ENCODE measurements at places on chromosomes 3 and 15. TPM values are rescaled to one million over a fixed set of nuclear protein-coding genes. Genes with fewer than 3 reads are reported as not detected.

GRCh38 chr3:38586546-38587520, 62.7 kb downstream of the SCN5A start:
- no peak for DNase-seq

The GRM7 gene
- not detected for total RNA-seq

GRCh38 chr3:38018296-38019266, 10.9 kb downstream of the PLCD1 start:
- DNase-seq, result no peak

The SLC51B gene
- total RNA-seq, result not detected

The ZDHHC23 gene
- 0.92 TPM for total RNA-seq
